Motor neuron (in vitro differentiated cells): ENCODE measurements at places on chromosomes 1 and 21.

GRCh38 chr1:8349961-8350360 lies 32.0 kb downstream of the SLC45A1 start:
- ATAC-seq, result no peak

DNA sequence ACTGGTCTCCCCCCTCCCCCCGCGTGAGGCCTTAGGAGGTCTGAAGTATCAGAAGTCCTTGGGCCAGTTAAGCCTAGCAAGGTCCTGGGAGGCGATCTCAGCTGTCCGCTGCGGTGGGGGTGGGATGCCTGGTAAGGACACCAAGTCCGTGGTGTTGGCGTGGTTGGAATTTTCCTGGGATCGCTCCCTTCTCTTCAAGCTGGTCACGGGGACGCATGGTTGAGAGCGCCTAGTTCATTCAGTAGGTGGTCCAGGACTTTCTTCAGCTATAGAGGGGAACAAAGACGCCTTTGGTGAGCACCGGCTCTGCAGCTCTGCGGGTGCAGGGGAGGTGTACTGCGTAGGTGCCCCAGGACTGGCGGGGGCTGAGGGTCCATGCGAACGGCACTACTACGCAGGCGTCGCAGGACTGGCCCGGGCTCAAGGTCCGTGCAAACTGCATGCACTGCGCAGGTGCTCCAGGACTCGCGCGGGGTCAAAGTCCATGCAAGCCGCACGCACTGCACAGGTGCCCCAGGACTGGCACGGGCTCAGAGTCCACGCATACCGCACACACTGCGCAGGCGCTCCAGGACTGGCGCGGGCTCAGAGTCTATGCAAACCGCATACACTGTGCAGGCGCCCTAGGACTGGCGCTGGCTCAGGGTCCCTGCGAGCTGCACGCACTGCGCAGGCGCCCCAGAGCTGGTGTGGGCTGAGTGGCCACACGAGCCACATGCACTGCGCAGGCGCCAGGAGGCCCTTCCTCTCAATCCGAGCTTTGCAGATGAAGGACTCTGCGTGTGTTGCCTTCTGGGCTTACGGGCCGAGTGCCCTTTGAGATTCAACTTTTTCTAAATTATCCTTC lies 36.6 kb upstream of the HMGN1 start:
- ATAC-seq, result no peak

GRCh38 chr1:62263006-62263813 lies 56.0 kb downstream of the KANK4 start:
- ATAC-seq, result no peak

DNA sequence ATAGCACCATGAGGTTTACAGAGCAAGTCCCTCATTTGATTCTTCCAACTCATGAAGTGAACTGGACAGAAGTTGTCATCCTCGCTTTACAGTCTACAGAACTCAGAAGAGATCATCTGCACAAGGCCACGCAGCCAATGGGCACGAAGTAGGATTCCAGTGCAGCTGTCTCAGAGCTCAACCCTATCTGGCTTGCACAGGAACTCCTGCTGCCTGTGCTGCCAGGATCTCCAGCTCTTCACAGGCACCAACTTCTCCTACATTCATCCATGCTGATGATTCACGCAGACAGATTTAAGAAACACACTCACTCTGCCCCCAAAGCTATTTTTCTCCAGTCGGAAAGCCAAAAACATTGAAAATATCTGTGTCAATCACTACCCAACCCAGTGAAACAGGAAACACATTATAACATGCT lies 157.0 kb downstream of the RERE start:
- peak; percentile 78 for ATAC-seq

- peak; percentile 50 for ATAC-seq
These were observed 402.1 kb upstream of the B3GALT2 start for GRCh38 chr1:193588311-193589082.

- peak; percentile 63 for ATAC-seq
These were observed 30.7 kb downstream of the DMBX1 start for GRCh38 chr1:46520063-46520911.

- peak; percentile 55 for ATAC-seq
These were observed 164.7 kb downstream of the GALNT2 start for GRCh38 chr1:230231774-230232145.
